Stimulated activated CD8-positive, alpha-beta memory T cell treated with anti-CD3 and anti-CD28 coated beads, Interleukin-15, amount 100 ng/mL, for 48 hours (primary cell): ENCODE measurements at places on chromosomes 6 and 20.

DNA sequence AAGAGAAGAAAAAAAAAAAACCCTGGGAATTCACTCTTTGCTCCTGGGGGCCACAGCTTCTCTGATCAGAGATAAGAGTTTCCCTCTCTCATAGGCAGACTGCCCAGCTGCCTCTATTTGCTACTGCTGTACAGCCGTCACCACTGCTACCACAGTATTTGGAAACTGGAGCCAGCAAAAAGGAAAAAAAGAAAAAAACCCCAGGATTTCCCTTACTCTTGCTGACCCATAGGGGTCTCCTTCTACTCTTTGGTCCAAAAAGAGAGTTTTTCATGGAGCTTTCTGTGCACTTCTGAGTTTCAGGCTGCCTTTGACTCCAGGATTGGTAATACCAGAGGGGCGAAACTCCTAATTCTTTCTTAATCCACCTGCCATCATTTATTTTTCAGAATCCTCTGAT lies 89.7 kb downstream of the MDGA1 start:
- DNase-seq = no peak

DNA sequence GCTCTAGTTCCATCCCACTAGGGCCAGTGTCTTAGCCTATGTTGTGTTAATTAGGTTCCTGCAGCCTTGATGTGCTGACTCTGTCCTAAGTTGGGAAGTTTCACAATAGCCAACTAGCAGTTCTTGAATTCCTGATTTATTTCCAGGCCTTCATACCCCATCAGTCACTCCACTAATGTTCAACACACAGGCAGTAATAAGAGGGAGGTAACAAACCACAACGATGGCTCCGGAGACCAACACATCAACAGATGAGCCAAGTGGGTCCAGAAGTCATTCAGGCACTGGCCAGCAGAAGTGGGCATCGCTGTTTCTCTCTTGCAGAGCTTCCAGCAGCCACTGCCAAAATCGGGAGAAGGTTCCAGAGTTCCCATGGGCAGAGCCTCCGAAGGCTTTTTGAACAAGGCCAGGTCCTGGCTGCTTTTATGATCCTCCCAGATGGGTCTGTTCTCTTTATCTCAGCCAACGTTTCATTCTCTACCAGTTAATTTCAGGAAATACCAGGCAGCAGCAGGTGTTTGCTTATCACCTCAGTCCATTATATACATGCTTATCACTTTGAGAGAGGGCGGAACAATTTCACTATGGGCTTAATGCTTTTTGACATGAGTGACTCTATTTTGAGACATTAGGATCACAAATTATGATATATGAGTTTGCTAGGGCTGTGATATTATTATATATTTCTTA lies 48.5 kb upstream of the NOP56 start:
- DNase-seq = no peak

DNA sequence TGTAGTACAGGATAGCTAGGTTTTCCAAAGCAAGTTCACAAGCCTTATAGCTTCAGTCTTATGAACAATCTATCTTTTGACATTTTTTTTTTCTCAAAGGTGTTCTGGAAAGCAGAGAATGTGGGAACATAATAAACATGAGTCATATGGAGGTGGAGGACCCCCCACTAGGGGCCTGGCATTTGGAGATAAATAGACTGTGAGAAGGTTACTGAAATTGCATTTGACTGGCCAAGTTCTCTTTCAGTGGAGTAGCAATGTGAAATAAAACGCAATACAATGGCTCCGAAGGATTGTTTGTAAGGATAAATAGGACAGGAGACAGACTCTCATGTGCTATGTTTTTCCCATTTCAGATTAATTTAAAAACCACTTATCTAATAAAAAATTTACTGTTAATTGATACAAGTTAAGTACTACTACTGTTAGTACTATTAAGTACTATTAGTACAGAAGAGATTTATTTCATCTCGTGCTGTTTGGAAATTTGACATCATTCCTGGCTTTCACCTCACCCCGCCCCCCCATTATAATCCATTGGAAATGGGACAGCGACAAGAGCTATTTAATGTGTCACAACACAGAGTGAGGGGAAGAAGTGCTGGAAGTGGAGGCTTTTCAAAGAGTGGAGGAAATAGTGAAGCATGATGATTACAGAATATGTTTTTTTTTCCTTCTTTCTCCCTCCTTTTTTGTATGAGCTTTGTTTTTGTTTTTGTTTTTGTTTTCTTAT lies 122.6 kb upstream of the ID4 start:
- no peak for DNase-seq

GRCh38 chr6:155426408-155426945 lies 29.2 kb downstream of the NOX3 start:
- DNase-seq = no peak

- DNase-seq = no peak
Observed at GRCh38 chr6:40479706-40480105, 107.5 kb downstream of the LRFN2 start.

DNA sequence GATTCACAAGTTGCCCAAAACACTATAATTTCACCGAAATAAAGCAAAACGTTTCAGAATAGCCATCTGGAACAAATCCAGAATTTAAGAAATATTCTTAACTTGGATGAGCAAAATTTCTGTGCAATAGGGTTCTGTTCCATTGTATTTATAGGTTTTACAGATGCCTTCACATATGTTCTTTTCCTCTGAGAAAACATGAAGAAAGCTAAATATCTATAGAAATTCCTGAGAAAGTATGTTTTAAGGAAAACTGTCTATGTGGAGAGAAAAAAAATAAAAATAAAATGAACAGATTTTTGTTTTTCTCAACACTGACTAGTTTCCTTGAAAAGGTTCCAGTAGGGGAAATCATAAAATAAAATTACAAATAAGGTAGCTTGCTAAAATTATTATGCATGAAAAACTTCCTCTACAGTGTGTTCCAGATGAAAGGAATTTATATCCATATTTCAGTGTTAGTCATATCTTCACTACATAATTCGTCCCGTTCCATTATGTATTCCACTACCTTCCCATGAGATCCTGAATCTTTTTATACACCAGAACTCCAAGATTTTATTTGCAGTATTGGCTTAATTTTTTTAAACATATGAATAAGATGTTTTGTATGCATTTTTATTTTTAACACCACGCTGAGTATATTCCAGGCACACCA lies 42.4 kb upstream of the TMX4 start:
- no peak for DNase-seq

DNA sequence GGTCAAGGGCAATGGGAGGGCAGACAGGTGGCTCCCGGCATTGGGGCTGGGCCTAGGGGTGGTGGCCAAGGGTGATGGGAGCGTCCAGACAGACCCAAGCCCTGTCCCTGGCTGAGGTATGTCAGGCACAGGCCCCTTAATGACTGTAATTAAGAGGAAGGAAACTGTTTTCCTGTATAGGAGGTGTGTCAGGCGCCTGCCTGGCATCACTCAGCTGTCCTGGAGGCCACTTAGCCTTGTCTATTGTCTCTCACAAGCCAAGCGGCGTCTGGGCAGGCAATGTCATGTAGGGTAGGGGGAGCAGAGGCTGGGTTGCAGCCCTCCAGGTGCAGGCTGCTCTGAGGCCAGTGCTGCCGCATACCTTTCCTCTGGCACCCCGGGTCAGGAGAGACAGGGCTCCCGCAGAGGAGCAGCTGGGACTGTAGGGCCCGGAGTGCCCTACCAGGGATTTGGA lies 3.9 kb upstream of the FAM83C start:
- no peak for DNase-seq

DNA sequence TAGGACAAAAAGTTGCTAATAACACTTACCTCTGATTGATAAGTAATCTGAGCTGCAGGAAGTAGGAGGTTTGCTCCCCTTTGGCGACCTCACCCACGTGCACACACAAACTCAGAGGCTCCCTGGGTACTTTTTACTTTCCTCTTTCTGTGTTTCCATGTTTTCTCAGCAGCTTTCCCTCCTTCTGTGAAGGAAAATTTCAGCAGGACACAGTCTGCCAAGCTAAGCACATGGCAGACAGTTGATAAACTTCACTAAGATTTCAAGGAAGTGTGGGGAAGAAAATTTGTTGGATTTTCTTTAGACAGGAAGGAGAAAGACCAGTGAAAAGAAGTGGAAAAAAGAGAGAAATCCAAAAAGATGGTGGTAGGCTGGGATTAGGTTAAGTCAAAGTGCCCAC lies 215.5 kb upstream of the ARG1 start:
- DNase-seq = no peak

- no peak for DNase-seq
Observed at GRCh38 chr6:42316981-42317380, 99.3 kb upstream of the MRPS10 start.

DNA sequence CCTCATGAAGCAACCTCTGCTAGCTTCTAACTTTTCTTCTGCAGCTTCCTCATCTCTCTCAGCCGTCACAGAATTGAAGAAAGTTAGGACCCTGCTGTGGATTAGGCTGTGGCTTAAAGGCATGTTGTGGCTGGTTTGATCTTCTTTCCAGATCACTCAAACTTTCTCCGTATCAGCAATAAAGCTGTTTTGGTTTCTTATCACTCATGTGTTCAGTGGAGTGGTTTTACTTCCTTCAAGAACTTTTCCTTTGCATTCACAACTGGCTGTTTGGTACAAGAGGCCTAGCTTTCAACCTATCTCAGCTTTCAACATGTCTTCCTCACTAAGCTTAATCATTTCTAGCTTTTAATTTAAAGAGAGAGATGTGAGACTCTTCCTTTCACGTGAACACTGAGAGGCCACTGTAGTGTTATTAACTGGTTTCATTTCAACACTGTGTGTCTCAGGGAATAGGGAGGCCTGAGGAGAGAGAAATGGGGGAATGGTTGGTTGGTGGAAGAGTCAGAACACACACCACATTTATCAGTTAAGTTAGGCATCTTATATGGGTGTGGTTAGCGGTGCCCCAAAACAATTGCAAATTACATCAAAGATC lies 17.2 kb downstream of the ZSCAN23 start:
- no peak for DNase-seq

GRCh38 chr6:104940893-104941728 lies 15.8 kb upstream of the LIN28B start:
- DNase-seq = no peak

- DNase-seq = no peak
Observed at GRCh38 chr6:87139236-87139635, 16.1 kb upstream of the ZNF292 start.

GRCh38 chr6:102215425-102215824 lies 821.9 kb downstream of the GRIK2 start:
- no peak for DNase-seq

DNA sequence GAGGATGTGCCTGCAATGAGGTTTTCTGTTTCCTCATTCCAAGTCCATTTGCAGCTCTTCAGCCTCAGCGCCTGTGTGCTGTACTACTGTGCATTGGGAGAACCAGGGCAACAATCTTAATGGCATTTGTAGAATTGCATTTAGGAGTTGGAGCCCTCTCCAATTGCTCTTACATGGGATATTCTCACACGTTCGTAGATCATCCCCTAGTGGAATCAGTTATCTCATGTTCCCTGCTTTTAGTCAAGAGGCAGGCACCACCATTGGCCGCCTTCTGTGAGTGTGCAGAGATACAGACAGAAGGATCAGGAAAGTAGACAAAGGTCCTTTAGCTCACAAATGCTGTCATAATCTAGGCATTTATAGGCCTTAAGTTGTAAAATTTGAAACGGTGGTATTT lies 84.2 kb upstream of the RGS17 start:
- no peak for DNase-seq

DNA sequence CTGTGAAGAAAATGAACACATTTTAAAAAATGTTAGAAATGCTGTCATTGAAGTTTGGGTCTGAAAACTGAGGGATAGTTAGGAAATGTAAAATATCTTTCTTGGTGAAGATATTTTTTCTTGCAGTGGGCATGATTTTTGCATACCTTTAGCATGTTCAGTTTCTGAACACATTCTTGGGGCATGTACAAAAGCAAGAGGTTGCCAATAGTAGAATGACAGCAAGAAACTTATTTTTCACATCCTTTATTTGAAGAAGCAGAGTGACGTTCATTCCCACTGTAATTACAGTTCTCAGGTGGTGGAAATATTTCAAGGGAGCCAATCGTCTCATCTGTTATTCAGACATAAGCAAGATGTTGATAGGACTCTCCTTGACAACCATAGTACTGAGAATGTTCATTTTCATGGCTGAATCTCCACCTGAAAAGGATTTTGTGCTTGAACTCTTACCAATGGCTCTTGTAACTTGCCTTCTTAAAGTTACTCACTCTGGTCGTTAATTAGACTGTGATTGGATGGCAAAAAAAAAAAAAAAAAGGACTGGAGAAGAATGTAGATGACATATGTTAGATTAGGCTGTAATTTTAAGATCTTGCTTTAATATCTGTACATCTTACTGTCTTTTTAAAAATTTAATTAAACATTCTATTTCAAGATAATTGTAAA lies 74.4 kb downstream of the DOK5 start:
- no peak for DNase-seq

GRCh38 chr6:75748003-75748742 lies 866 bp upstream of the MYO6 start:
- no peak for DNase-seq

DNA sequence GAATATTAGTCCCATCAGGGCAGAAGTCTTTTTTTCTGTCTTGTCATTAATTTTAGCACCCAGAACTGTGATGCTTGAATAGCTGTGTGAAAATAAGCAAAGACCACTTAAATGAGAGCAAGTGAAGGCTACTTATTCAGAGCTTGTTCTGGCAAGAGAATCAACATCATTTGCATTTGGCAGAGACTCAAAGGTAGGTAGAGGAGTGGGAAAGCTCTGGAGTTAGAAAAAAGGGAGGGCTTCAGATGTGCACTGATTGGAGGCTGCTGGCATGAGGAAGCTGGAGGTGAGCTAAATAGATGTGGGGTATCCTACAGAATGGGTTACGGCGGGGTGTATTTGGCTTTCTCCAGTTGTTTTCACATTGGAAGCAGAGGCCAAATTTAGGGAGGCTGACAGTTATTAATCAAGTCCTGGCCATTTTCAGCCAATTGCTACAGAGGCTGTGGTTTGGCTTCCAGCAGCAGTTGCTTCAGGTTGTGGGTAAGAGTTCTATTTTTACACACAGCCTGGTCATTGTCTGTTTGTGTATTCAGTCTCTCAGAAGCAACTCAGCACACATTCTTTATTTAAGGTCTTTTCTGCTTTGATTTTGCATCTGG lies 254.3 kb downstream of the BTBD3 start:
- DNase-seq = no peak

- no peak for DNase-seq
Observed at GRCh38 chr6:98529364-98529763, 305.0 kb upstream of the POU3F2 start.

DNA sequence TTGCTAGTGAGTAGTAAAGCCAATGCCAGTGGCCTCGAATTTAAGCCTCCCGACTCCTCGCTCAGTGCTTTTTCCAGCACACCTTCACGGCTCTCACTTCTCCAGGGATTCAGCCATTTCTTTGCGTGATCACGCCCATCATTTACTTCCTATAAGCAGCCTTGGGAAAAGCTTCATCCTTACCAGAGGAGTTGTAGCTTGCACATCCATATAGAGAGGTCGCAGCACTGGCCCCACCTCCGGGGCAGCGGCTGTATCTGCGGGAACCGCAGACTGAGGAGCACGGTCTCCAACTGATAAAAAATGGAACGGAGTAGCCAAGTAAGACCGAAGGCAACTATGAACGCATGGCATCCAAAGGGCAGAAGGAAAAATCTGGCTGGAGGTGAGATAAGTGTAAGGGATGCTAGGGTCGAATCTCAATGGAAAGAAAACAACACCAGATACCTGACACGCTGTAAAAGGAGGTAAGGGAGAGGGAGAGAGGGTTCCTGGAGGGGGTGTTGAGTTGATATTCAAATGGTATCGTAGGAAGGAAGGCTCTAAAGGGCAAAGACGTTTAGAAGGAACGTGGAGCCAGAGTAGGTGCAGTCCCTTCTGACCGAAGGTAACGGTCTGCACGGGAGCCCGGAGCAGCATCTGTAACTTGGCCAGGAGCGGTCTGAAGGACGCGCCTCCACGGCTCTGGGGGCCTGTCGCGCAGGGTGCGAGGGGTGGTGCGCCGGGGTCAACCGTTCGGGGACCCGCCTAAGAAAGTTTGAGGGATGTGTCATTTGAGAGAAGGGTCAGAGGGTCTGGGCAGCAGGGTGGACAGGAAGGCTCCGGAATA lies 640 bp downstream of the NFS1 start:
- no peak for DNase-seq
